LHCN-M2 (cell line): ENCODE measurements at places on chromosomes 16 and 17. TPM values are rescaled to one million over a fixed set of nuclear protein-coding genes. Genes with fewer than 3 reads are reported as not detected.

GRCh38 chr17:4317610-4318009 lies 48.9 kb downstream of the UBE2G1 start:
- DNase-seq: no peak

GRCh38 chr17:14429084-14429483 lies 128.2 kb downstream of the HS3ST3B1 start:
- no peak for DNase-seq

DNA sequence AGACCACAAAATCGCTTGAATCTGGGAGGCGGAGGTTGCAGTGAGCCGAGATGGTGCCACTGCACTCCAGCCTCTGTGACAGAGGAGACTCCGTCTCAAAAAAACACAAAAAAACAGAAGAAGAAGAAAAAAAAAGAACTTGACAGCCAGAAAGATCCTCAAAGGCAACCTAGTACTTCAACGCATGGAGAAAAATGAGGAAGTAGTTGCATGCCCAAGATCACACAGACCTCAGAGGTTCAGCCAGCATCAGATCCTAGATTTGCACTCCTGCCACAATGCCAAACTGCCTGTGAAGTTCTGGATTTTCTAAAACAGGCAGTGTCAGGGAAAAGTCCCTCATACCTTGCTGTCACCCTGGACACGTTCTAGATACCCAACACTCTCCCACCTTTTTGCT lies 1.5 kb downstream of the ATPAF2 start:
- no peak for DNase-seq

Gene CES5A
- not detected in 2 replicates for total RNA-seq

Gene TMEM100
- total RNA-seq: 8.7 and 12.1 TPM in 2 replicates

Gene TCAP
- total RNA-seq: 0.40 TPM in 1 of 2 replicates, not detected in the other
